Stimulated activated CD4-positive, alpha-beta T cell treated with anti-CD3 and anti-CD28 coated beads, Interleukin-1b, Interleukin-23, amount 100 ng/mL, for 1 hour (primary cell): ENCODE measurements at places on chromosomes 7 and 10.
A peak's percentile ranks its signal among the peaks of the same experiment; 100 is the strongest.

DNA sequence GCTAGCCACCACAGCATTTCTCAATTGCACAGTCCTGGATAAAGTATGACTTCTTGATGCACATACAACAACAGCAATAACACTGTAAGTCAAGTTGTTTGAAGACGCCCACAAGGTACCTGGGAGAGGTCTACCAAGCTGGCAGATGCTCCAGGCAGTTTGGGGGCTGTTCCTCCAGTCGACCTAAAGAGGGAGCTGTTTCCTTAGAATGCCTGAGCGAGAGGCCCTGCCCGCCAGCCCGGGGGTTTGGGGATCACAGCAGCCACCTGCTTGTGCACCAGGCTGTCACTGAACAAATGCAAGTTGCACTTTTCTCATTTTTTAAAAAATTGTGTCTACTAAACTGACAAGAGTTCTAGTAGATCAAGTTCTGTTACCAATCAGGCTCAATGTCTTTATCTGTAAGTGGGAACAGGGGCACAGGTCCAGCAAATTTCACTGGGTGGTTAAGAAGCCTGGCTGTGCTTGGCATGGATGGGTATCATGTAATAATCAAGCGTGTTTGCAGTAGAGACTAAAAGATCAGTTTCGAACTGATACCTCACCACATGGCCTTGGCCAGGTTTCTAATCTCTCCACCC is 193.8 kb upstream of the ADO start:
- DNase-seq = peak; percentile 51

DNA sequence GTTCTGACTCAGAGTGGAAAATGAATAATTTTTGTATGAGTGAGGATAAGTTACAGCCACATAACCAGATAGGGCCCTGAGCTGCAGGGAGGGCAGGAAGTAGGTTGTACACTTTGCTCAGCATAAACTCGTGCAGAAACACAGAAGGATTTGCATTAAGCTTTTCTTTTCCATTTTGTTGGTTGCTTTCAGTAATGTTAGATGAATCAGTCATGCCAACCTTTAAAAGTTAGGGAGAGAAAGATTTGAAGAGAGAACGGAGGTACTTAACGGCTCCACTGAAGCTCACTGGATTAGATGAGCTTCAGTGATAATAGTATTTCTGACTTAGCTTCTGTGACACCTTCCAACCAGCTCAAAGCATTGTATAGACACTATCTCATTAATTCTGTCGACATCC is 348.1 kb downstream of the GATA3 start:
- DNase-seq = no peak

DNA sequence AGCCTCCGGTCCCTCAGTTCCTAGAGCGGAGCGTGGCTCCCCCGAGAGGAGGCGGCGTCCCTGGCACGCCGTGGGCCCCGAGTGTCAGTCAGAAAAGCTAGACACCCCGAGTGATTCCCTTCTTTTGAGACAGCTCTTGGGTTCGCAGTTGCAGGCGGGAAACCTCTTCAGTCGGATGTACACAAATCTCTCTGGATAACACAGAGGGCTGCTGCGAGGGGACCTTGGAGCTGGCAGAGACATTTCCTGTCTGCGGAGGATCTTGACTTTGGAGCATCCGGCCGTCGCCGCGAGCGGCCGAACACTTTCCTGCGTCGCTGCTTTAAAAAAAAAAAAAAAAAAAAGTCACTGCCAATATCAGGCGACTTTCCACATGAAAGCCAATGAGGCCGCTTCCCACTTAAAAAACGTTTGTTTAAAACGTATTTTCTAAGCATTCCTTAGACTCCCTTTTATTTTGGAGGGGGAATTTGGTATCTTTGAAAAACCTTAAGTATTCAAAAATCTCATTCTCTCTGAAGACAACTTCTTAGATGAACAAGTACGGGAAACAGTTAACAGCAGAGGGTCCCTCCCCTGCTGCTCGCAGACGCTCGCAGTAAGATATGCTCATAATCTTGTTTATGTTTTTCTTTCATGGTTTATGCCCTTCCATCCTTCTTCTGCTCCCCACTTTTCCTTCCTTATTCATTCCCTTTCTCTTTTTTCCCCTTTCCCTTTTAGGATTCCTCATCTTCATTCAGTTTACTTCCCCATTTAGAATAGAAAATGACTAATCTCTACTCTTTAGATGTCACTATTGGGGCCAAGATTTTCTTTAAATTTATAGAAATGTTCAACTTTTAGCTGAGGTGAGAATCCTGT is 10.0 kb downstream of the HHEX start:
- DNase-seq = no peak

GRCh38 chr10:17923728-17924127 is 28.0 kb upstream of the SLC39A12 start:
- no peak for DNase-seq

DNA sequence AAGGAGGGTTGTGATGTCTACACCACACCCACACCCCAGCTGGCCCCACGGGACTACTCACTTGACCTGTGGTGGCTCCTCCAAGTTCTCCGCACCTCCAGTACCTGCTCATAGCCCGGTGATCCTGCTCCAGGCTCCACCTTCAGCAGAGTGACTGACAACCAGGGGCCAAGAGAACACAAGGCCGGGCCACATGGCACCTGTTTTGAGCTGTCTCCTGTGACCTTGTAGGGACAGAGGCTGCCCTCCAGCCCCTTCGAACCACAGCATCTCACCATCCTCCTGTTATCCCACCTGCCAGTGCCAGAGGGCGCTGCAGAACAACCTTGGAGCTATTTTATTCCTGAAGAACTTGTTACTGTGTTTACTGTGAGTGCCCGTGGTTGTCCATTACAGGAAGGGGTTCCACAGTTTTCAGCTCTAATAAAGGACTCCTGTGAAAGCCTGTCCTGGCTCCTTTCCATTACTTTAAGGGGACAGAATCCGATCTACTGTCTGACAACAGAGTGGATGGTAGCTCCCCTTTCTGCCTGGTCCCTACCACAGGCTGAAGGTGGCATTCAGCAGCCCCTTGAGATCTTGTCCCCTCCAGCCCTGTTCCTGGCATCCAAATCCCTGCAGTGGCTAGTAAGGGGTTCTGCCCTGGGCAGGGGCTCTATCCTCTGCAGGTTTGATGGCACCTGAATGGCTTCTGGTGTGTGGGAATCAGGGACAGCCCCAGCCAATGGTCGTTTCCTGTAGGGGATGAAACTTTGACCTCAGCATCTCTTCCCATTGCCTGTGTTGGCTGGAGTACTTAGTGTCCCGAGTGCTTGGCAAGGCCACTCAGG is 50.8 kb downstream of the C10orf120 start:
- no peak for DNase-seq

DNA sequence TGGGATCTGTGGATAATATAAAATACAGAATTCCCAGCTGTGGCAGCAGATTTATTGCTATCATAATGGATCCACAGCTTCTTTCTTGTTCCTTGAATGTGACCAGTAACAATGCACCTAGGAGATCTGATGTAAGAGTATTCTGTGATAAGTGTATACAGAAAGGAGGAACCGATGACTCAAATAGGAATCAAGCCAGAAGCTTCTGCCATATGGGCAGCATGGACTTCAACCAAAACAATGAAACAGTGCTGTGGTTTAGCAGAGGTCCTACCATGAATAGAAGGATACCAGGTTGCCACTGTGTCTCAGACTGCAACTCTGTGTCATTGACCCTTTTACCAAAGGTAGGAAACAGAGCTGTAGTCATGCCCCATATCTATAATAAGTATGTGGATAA is 81.8 kb downstream of the PTPRZ1 start:
- DNase-seq = no peak

- DNase-seq = no peak
These were observed 131.1 kb upstream of the SORCS3 start for GRCh38 chr10:104509981-104510380.

DNA sequence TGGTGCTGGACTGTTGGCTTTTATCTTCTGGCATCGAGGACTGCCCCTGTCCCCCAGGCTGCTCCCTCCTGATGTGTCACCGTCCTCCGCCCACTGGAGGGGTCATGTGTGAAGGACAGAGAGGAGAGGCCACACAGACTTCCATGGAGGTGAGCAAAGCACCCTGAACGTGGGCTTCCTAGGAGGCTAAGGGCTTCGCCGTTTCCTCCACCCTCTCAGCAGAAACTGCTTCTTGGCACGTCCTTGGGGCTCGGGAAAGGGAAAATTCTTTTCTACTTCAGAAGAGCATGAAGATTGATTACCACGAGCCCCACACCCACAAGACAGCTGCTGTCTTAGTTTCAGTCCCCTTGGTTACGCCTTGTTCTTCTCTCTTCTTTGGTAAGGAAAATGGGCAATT is 218.2 kb downstream of the CCDC3 start:
- DNase-seq = no peak

- no peak for DNase-seq
These were observed 95.0 kb downstream of the DYNC1I1 start for GRCh38 chr7:95867309-95867708.

- no peak for DNase-seq
These were observed 64.1 kb upstream of the MPP7 start for GRCh38 chr10:28366994-28367393.

GRCh38 chr7:151018421-151019129 is 5.7 kb downstream of the ATG9B start:
- no peak for DNase-seq

- DNase-seq = no peak
These were observed 146.2 kb downstream of the ARHGAP22 start for GRCh38 chr10:48458662-48459048.

- no peak for DNase-seq
These were observed 98.2 kb upstream of the DKK1 start for GRCh38 chr10:52215745-52216361.

GRCh38 chr7:2260820-2261219 is 18.8 kb downstream of the NUDT1 start:
- no peak for DNase-seq

- no peak for DNase-seq
These were observed 380.9 kb downstream of the PARD3 start for GRCh38 chr10:34434119-34434594.

GRCh38 chr10:14403881-14404623 is 73.3 kb upstream of the FRMD4A start:
- no peak for DNase-seq

- DNase-seq = no peak
These were observed 46.5 kb downstream of the DRGX start for GRCh38 chr10:49349390-49349789.

GRCh38 chr10:103512591-103513379 is 19.3 kb downstream of the NEURL1 start:
- DNase-seq = no peak
